NCI-H82 (cell line): ENCODE measurements at places on chromosomes 3 and 15.

- DNase-seq: no peak
These were observed 11.4 kb upstream of the SPTBN5 start for GRCh38 chr15:41905036-41905793.

DNA sequence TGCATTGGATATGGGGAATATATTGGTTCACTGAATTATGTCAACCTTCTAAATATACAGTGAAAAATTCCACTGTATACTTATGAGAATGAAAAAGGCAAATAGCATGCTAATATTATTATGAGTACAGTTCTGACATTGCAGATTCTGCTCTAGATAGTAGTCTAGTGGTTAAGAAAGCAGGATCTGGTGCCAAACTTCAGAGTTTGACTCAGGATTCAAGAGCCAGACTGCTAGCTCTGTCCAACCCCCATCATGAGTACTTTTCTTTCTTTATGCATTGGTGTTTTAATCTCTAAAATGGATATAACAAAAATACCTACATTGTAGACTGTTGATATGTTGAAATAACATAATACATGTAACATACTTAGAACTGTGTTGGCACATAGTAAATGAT, 57.3 kb upstream of the PLSCR4 start:
- no peak for DNase-seq

- DNase-seq: no peak
These were observed 135.6 kb upstream of the STAC start for GRCh38 chr3:36244728-36245127.

- DNase-seq: no peak
These were observed 30.7 kb upstream of the CCDC54 start for GRCh38 chr3:107346564-107346963.

GRCh38 chr15:91465696-91466095, 365.6 kb downstream of the SV2B start:
- no peak for DNase-seq
